ENCODE measurements at places on chromosomes 5 and 9. TPM values are rescaled to one million over a fixed set of nuclear protein-coding genes. Genes with fewer than 3 reads are reported as not detected.

CARD9 gene
- polyA plus RNA-seq = 1.8 TPM

TLR4 gene
- 4.0 TPM for polyA plus RNA-seq

CCDC183 gene
- 3.0 TPM for polyA plus RNA-seq

- H3K4me3 ChIP-seq = no peak overlapping the region
- peaks cover 8% of the 10 kb centered on the region for H3K4me1 ChIP-seq
- no peaks in the 10 kb centered on the region for H3K27me3 ChIP-seq
- no peak for DNase-seq
Measured at GRCh38 chr5:79149433-79149832, 37.8 kb downstream of the BHMT start.

- no peak overlapping the region for H3K4me3 ChIP-seq
- H3K36me3 ChIP-seq = no peaks in the 10 kb centered on the region
- no peaks in the 10 kb centered on the region for H3K27me3 ChIP-seq
- no peak for DNase-seq
Measured at GRCh38 chr9:101893661-101894646, 155.5 kb upstream of the GRIN3A start.

GRCh38 chr5:36492984-36493654 lies 113.3 kb upstream of the SLC1A3 start:
- no peaks in the 10 kb centered on the region for H3K27me3 ChIP-seq
- H3K36me3 ChIP-seq = no peaks in the 10 kb centered on the region
- no peak for DNase-seq

DNA sequence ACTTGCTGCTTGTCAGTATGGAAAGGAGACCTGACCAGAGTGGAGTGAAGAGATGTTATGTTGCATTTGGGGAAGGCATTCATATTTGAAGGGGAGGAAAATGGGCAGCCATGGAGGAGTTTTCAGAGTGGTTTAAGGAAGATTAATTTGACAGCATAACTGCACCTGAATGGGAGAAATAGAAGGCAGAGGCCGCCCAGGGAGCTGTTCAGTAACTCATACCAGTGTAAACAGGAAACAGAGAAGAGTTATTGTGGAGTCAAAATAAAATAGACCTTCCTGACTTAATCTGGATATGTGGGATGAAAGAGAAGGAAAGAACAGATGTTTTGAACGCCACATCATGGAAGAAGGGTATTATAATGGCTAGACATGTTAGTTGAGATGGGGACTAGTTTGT lies 13.4 kb downstream of the SLC44A1 start:
- H3K4me1 ChIP-seq = no peaks in the 10 kb centered on the region
- no peak overlapping the region for H3K4me3 ChIP-seq

DNA sequence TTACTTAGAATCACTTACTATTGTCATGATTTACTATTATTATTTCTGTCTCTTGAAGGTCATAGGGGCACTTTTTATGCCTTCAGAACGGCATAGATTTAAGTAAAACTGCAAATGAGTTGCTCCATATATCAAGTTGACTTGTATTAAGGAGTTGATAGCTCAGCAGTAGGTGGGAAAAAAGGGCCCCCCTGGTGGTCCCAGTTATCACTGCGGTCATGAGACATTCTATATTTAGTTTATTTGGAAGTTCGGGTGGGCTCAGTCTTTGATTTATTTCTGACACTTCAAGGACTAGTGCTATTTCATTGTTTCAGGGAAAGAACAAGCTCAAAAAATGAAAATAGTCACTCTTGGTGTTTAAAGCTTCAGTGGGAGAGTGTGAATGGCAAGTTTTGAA lies 159.3 kb downstream of the SLC24A2 start:
- DNase-seq = no peak
- H3K27ac ChIP-seq = no peak overlapping the region
- H3K27me3 ChIP-seq = no peaks in the 10 kb centered on the region
- no peaks in the 10 kb centered on the region for H3K4me1 ChIP-seq

- no peak overlapping the region for H3K4me3 ChIP-seq
- no peaks in the 10 kb centered on the region for H3K4me1 ChIP-seq
- peaks cover 3% of the 10 kb centered on the region for H3K36me3 ChIP-seq
- H3K27ac ChIP-seq = peak overlapping the region; percentile 52
Measured at GRCh38 chr5:32095261-32095671, 78.9 kb downstream of the GOLPH3 start.

GRCh38 chr5:180636016-180636402 lies 13.4 kb downstream of the FLT4 start:
- H3K4me3 ChIP-seq = no peak overlapping the region
- H3K4me1 ChIP-seq = no peaks in the 10 kb centered on the region
- H3K36me3 ChIP-seq = no peaks in the 10 kb centered on the region
- peaks cover 17% of the 10 kb centered on the region for H3K27me3 ChIP-seq
- no peak overlapping the region for H3K27ac ChIP-seq

DNA sequence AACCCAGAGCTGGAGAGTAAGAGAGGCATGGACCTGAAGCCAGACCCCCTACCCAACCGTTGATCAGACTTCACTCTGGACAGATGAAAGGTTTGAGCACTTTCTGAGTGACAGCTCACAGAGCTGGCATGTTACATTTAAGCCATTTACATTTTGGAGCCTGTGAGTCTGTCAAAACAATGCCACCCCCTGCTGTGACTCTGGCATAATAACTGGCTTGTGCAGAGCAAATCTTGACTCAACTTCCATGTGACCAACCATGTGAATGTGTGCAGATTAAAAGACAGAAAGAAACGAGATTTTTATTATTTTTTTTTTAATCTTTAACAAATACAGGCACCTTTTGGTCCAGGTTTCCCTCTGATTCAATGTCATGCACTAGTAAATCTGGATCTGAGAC lies 48.5 kb downstream of the MFAP3 start:
- H3K4me1 ChIP-seq = peaks cover 5% of the 10 kb centered on the region
- no peak overlapping the region for H3K27ac ChIP-seq
- no peak for DNase-seq
- H3K36me3 ChIP-seq = no peaks in the 10 kb centered on the region
- no peaks in the 10 kb centered on the region for H3K27me3 ChIP-seq

Data from sigmoid colon (tissue), 7 donors.